ENCODE measurements at places on chromosomes 16 and 17.

DNA sequence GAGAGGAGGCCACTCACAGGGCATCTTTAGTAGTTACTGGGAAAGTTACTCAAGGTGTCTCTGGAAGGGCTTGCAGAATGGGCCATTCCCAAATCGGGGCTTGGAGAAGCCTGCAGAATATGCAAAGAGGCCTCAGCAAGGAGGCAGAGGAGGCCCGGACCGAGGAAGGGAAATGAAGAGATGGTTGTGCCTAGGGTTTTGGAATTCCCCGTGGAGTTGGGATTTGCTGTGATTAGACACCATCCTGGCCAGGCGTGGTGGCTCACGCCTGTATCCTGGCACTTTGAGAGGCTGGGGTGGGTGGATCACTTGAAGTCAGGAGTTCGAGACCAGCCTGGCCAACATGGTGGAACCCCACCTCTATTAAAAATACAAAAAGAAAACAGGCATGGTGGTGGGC, 193.0 kb downstream of the IRF8 start:
- DNase-seq: no peak

DNA sequence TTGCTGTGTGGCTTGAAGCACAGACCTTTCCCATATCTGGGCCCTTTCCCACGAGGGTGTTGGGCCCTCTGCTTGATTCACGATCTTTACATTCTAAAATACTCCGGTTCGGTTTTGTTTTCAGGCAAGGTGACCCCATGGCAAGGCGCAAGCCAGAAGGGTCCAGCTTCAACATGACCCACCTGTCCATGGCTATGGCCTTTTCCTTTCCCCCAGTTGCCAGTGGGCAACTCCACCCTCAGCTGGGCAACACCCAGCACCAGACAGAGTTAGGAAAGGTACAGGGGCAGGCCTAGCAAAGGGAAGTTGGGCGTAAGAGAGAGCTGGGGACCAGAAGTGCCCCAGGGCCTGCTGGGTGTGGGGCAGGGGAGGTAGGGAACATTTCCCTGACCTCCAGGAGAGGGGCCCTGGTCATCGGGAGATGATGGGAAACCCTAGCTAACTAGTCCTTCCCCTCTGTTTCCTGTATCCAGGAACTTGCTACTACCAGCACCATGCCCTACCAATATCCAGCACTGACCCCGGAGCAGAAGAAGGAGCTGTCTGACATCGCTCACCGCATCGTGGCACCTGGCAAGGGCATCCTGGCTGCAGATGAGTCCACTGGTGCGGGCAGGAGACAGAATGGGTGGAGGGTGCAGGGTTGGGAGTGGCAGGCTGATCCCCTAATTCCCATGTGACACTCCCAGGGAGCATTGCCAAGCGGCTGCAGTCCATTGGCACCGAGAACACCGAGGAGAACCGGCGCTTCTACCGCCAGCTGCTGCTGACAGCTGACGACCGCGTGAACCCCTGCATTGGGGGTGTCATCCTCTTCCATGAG, 1.4 kb downstream of the ALDOA start:
- DNase-seq: no peak

GRCh38 chr17:39744075-39744835, 6.5 kb downstream of the GRB7 start:
- no peak for DNase-seq

GRCh38 chr16:55901566-55902217, 26.5 kb upstream of the CES5A start:
- DNase-seq: no peak

GRCh38 chr16:2968368-2968737, 795 bp upstream of the PAQR4 start:
- peak; percentile 43 for DNase-seq

GRCh38 chr17:40580140-40580539, 14.9 kb upstream of the CCR7 start:
- DNase-seq: no peak

DNA sequence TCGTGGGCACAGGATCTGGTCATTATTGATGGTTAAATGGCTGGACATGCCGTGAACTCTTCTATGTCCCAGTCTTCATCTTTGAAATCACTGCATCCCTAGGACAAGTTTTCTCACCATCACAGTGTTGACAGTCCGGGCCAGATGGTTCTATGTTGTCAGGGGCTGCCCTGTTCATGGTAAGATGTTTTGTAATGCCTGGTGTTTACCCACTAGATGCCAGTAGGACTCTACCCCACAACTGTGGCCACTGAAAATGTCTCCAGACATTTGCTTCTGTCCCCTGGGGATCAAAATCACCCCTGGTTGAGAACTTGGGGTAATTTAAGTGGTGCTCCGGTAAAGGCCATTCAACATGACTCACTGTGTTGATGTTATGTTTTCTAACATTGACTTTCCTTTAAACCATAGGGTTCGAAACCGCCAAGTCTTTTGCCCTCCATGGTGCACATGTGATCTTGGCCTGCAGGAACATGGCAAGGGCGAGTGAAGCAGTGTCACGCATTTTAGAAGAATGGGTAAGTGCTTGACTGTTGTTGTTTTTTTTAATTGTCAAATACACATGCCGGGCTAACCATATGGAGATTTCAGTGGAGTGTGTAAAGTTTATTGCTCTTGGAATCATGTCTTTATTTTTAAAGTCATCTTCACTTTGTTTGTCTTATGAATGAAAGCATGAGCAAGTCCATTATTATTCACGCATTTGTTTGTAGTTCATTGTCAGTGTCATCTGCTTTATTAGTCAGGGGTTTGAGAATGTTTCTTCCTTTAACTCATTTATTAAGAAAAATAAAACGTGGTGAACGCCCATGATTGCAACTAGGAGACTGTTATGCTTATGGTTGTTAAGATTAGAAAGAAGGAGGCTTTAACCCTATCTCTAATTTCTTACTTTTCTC, 64.6 kb downstream of the WWOX start:
- DNase-seq: no peak

- DNase-seq: peak; percentile 15
Observed at GRCh38 chr16:84117494-84117843, 727 bp upstream of the MBTPS1 start.

DNA sequence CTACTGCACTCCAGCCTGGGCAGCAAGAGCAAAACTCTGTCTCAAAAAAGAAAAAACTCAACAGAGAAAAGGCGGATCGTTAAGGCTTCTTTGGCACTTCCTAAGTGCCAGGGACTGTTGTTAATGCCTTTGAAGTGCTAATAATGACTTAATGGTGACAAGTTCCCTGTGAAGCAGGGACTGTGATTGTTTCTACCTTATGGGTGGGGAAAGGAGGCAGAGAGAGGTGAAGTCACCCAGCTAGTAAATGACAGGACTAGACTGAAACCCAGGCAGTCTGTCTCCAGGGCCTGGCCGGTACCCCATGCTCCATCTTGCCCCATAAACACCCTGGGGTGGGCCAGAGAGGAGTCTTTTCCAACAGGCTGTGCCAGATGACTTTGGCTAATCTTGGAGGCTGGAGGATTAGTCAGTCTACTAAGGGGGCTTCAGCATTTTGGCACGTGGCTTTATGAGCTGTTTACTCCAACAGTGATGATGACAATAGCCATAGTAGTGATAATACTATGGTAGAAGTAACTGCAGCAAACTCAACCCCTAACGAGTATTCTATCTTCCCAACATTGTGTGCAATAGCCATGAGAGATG, 26.9 kb downstream of the ABCC1 start:
- no peak for DNase-seq

- no peak for DNase-seq
Observed at GRCh38 chr16:10541366-10541765, 39.0 kb downstream of the EMP2 start.

DNA sequence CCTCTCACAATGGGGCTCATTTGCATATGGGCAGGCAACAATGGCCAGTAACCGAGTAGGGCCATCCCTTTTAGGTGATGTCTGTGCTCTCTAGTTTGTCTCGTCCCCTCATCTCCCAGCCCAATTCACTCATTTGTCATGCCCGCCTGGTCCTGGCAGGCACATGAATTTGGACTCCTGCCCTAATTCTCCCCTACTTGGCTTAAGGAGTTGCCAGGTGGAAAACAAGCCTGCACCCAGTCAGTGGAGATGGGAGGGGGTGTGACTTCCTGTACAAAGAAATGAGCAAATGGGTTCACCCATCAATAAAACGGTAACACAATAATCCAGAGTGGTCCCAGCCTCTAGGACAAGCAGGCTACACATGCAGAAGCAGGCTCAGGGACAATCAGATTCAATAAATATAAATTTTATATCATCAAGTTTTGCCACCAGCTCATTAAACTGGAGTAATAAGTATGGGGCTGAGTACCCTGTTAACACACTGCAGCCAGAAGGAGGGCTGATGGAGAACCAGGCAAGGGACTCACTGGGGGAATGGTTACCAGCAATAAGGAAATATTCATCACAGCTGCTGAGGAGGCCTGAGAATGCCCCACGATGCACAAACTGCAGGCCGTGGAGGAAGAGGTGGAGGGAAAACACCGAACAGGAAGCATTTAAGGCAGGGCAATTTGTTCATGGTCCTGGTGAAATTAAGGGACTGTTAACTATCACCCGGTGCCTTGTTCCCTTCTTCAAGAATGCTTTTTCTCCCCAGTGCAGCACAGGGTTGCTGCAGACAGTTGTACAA, 84.4 kb upstream of the GPRC5B start:
- no peak for DNase-seq

DNA sequence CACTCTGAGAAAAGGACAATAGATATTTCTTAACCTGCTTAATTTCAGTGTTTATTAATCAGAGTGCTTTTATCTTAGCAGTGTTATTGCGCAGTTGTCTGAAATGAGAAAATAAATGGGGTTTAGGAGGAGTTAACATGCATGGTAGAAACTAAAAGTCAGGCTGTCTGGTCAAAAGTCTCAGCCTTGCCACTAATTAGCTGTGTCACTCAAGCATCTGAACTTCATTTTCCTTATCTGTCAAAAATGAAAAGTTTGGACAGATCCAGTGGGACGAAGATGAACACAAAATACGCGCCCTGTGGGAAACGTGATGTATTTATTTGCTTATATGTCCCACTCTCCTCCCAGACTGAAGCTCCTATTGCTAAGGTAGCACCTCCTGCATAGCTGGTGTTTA, 6.3 kb upstream of the MEIOB start:
- no peak for DNase-seq

- DNase-seq: no peak
Observed at GRCh38 chr17:28634206-28634865, 10.6 kb downstream of the BLTP2 start.

DNA sequence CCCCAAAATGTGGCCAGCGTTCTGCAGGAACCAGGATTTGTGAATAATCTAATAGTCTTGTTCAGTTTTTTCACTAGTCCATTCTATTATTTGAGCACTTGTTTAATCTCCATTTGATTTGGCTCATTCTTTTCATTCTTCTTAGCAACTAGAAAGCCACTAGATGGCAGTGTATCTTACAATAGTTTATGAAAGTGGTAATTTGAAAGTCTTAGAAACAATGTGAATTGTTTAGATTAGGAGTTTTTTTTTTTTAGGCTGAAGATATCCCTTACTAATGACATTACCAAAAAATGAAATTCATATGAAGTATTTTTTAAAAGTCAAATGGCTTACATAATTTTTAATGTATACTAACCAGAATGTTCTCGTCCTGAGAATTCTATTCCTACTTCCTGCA, 6.7 kb downstream of the ERI2 start:
- DNase-seq: peak; percentile 69

GRCh38 chr16:86354641-86355513, 155.4 kb upstream of the FOXF1 start:
- no peak for DNase-seq

GRCh38 chr16:2036200-2036966, 9.7 kb downstream of the NHERF2 start:
- DNase-seq: no peak

DNA sequence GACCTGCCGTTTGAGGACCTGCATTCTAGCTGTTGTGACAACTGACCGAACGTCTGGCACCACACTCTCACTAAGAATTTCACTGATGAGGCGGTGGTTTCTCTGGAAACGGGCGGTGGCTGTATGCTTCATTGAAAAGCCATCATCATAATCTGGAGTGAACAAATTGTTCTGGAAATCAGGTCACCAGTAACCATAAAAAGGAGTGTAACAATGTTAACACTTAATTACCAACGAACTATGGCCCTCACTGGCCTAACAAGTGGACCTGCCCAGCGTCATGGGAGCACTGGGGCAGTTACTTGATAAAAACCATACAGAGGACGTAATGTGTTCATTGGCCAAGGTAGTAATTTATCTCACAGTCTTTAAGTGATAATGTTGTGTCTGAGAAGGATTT, 15.4 kb downstream of the SMARCE1 start:
- DNase-seq: no peak

- peak; percentile 30 for DNase-seq
Observed at GRCh38 chr16:50160495-50161164, 7.5 kb downstream of the TENT4B start.

GRCh38 chr16:31371619-31372484, 16.9 kb downstream of the ITGAX start:
- no peak for DNase-seq

DNA sequence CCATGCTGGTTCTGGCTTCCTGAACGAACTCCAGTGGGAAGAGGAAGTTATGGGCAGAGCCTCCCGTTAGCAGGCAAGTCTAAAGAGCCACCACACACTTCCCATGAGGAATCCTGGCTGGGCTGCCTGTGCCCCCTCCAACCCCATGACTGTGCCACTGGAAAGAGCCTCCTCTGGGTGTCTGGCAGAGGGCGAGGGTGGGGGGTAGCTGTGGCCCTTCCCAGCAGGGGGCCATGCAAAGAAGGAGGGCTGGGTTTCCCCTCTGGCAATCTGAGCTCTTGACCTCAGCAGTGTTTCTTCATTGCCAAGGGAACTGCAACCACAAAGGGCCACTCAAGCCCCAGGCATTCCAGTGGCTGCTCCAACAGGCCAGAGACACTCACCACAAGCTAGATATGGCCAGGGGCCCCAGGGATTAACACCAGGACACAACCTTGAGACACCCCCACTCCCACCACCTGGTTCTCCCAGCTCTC, 1.7 kb upstream of the RRAD start:
- no peak for DNase-seq

- no peak for DNase-seq
Observed at GRCh38 chr17:16877099-16877498, 94.8 kb downstream of the TNFRSF13B start.

DNA sequence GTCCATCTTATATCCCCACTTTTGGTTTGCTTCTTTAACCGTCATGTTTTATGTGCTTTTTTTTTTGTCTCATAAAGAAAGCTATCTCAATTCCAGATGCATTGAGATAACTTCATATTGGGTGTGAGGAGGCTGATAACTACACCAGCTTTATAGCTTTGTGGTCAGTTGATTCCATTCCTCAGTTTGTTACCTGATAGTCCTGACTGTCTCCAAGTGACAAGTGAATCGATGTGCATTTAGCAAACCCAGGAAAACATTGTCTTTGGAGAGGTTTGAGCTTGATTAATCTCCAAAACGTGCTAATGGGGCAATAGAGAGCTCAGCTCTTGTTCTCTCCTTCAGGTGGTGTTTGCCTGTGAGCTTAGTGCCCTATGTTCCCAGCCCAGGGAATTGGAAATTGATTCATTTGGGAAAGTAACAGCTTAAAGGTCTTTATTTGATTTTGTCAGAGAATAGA, 22.7 kb downstream of the HS3ST3B1 start:
- no peak for DNase-seq
